ENCODE measurements at places on chromosomes 2 and 18. TPM values are rescaled to one million over a fixed set of nuclear protein-coding genes. Genes with fewer than 3 reads are reported as not detected.
A peak's percentile ranks its signal among the peaks of the same experiment; 100 is the strongest.

GRCh38 chr2:105814291-105814940 is 69.7 kb downstream of the NCK2 start:
- DNase-seq, result no peak

- no peak for DNase-seq
Observed at GRCh38 chr2:231785413-231785812, 832 bp upstream of the COPS7B start.

DNA sequence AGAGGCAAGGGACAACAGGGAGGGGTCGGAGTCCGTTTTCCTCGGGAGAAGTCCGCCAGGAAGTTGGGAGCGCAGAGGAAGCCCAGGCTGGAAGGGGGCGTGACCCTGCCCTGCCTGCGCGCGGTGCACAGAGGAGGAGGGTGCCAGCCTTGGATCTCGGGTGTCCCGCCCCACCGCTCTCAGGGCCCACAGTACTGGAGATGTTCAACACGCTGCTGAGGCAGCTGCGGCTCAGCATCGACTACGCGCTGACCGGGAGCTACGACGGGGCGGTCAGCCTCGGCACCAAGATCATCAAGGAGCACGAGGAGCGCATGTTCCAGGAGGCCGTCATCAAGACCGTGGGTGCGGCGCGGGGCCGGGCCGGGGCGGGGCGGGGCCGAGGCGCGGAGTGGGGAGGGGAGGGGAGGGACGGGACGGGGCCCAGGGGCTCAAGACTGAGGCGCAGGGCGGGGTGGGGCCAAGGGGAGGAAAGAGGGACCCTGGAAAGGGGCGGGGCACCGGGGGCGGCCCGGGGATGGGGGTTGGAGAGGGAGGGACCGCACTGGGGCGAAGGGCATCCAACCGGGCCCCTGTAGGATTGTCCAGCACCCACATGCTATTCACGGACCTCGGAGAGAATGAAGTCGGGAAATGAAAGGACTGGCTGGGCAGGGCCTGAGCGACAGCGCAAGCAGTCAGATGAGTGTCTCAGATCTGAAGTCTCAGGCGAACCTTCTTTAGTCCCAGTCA is 36.6 kb downstream of the POMC start:
- DNase-seq, result peak; percentile 27

Gene ZNF804A
- total RNA-seq, result not detected

DNA sequence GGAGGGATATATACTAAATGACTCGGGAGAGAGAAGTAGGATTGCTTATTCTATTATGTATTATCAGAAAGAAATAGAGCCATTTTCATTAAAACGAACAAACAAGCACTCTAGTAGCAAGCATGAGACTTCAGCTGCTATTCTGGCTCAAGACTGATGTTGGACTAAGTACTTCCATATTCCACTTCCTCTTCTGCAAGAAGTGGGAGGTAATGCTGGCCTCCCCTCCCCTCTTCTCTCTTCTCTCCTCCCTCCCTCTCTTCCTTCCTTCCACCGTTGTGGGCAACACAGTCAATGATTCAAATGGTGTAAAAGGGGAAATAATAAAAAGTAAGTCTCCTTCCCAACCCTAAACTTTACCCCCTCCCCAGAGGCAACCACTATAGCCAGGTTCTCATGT is 62.6 kb downstream of the EMX1 start:
- no peak for DNase-seq

- no peak for DNase-seq
Observed at GRCh38 chr18:47758000-47758399, 172.5 kb downstream of the SMAD2 start.

DNA sequence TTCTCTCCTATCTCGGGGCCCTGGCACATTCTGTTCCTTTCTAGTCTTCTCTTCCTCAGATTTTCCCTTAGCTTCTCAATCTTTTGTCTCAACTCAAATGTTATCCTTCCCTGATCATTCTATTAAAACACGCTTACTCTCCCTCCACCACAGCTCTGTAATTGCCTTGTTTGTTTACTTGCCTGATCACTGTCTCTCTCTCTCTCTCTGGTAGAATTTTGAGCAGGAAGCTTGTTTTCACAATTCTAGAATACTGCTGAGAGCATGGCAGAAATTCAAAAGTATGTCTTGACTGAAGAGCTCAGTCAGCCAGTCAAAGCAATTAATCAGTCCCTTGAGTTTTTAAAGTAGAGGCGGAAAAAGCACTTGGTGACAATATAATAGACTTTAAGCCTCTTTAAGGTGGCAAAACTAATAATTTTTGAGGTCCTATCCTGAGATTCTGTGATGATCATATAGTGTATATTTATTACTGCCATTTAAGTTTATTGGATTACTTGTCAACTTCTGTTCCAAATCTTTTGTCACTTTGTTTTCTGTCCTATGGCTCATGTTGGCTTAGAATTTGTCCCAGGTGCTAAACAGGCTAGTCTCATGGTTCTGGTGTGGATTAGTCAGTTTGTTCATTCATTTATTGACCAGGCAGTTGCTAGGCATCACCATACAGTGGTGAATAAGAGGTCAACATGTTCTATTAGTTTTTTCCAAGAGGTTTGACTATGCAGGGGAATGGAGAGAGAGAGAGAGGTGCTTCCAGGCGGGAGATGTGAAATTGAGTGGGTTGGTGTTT is 2.3 kb downstream of the PSMD1 start:
- DNase-seq, result no peak

GRCh38 chr2:24287171-24287570 is 73.2 kb downstream of the ITSN2 start:
- DNase-seq, result no peak

GRCh38 chr2:7976206-7976605 is 705.6 kb upstream of the ID2 start:
- no peak for DNase-seq

Gene RNF152
- 1.4 TPM for total RNA-seq

- peak; percentile 87 for DNase-seq
Observed at GRCh38 chr2:9951522-9952285, at the start of gene GRHL1. TSS of gene GRHL1 (plus strand) at chr2:9951693. CDS start at chr2:9951834, 141 bp downstream.

DNA sequence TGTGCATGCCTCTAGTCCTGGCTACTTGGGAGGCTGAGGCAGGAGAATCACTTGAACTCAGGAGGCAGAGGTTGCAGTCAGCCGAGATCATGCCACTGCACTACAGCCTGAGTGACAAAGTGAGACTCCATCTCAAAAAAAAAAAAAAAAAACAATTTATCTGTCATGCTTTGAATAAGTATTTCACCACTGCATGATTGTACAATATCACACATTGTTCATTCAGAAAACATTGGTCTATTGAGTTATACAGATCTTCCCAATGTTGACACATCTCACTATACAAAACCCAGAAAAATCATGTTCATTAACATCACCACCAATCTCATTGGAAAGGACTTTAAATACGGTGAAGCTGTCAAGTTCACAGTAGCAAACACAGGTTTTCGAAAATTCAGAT is 46.8 kb upstream of the PPM1B start:
- DNase-seq, result no peak

GRCh38 chr2:239311132-239312040 is 89.4 kb downstream of the HDAC4 start:
- DNase-seq, result no peak

Gene UGT1A5
- not detected for total RNA-seq

DNA sequence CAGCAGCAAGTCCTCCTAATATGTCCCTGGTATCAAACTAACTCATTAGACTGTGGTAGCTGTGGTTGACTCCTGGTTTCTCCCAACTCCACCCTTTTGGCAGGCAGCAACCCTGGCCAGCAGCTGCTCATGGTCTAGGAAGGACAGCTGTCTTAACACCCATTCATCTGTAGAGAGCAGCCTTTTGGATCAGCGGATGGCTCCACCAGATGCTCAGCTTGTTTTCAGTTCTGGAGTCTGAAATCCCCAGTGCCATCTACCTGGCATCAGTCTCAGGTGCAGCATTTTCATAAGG is 100.5 kb downstream of the SPOPL start:
- DNase-seq, result no peak

Gene L3MBTL4
- 0.41 TPM for total RNA-seq

- no peak for DNase-seq
Observed at GRCh38 chr18:23673725-23674124, 11.0 kb upstream of the ANKRD29 start.

Gene C2orf78
- not detected for total RNA-seq

Gene TMEFF2
- total RNA-seq, result not detected

Gene OBSL1
- 0.35 TPM for total RNA-seq

DNA sequence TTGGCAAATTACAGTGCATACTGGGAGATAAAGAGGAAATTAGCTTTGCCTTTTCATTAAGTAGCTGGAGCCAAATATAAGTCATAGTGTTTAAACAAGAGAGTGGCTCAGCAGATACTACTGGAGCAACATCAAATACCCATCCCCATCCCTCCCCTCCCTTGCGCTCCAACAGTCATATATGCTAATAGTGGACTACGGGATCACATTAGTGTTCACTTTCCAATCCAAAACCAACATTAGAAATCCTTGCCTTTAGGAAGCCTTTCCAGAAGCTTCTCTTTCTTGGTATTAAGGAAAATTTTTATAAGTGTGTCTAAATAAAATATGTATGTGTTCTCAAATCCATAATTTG is 1669.3 kb downstream of the SUCLG1 start:
- DNase-seq, result no peak

DNA sequence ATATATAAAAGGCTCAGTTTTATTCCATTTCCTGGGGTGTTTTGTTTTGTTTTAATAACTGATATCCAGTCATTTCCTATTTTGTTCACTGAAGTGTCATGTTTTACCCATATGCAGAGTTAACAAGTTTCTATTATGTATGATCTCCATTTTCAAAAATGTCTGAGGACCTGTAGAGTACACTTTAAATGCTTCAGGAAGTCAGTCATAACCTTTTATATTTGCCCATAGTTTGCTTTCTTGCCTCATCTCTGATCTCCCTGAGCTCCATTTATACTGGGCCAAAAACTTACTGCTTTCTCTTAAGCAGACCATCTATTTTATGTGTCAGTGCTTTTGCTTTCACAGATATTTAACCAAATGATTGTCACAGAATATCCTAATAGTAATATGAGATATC is 278.7 kb downstream of the MBD5 start:
- no peak for DNase-seq

DNA sequence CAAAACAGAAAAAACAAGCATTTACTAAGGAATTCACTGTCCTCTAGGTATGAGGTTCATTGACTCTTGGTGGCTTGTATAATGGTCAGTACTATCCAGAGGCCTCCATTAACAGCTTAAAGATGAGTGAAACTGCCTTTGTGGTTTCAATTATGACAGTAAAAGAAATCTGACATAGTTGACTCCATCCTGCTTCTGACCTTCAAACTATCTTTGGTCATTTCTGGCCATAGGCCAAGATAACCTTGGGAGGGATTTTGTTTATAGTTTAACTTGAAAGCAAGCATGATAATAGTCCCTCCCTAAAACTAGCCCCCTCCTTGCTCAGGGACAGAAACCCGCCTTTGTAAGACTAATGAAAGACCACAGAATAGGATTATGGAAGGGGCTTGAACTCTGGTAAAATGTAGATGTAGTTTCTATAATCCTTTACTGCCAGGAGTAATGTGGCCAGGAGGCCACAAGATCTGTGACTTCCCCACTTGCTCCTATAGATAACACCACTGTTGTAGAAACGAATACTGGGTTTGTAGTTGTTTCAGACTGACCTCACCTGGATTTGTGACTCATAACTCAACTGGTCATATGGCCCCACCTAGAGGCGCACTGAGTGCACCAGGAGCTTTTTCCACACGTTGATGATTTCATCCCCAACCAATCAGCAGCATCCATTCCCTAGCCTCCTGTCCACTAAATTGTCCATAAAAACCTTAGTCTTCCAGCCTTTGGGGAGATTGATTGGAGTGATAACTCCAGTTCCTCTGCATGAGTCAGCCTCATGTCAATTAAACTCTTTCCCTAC is 8.6 kb upstream of the PLEKHM3 start:
- peak; percentile 4 for DNase-seq

GRCh38 chr2:216664593-216665034 is 30.7 kb downstream of the IGFBP5 start:
- DNase-seq, result no peak

GRCh38 chr2:6657855-6658254 is 207.9 kb downstream of the CMPK2 start:
- DNase-seq, result no peak

DNA sequence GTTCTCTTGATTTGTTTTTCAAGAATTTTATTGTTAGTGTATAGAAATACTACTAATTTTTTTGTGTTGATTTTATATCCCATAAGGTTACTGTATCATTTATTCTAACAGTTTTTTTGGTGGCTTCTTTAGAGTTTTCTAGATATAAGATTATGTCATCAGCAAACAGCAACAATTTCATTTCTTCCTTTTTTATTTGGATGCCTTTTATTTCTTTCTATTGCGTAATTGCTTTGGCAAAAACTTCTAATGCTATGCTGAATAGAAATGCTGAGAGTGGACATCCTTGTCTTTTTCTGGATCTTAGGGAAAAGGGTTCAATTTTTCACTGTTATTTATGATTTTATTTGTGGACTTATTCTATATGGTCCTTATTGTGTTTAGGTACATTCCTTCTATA is 298.8 kb downstream of the RPRM start:
- DNase-seq, result no peak

Gene VWA3B
- not detected for total RNA-seq

DNA sequence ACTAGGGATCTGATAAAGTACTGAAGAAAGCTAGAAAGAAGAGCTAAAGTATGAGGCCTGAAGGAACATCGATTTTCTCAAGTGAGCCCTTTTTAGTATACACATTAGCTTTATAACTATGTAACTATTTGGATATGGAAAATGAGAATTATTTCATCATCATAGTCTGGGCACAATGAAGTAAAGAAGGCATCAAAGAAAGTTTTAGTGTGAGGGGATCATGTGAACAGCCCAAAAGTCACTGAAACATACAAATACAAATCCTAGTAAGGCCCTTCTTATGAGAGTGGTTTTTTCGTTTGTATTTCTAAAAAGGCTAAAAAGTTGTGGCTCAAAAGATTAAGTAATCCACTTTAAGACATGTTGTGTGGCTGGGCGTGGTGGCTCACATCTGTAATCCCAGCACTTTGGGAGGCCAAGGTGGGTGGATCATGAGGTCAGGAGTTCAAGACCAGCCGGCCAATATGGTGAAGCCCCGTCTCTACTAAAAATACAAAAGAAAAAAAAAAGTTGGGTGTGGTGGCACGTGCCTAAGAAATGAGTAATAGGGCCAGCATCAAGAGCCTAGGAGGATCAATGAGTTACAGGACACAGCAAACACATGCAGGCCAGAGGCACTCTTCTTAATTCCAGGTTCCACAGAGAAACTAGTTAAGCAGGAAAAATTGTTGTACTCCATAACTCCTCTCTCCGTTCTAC is 61.9 kb downstream of the PUM2 start:
- no peak for DNase-seq

DNA sequence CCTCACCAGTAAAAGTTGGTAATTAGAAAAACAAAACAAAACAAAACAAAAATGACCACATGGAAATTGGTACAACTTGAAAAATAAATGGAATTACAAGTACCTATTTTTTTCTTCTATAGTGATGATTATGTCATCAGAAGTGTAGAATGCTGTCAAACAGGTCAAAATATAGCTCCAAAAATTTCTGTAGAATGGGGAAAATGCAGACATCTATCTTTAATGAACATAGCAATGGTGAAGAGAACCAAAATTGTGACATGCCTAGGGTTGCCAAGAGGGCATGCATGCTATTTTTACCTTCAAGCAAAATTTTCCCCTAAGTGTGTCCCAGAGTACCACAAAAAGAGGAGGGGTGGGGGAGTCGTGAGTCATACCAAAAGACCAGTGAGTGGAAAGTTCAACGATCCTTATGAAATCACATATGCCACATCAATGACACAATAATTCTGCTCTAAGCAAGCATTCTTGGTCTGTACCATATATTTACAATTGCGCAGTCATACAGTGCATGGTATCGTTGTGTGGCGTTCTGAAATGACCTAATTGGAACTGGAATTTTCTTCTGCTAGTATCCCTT is 1436.4 kb downstream of the SUCLG1 start:
- DNase-seq, result no peak

Data from CD8-positive, alpha-beta T cell (primary cell).